Bladder microvascular endothelial cell (primary cell): ENCODE measurements at places on chromosomes 2 and 18. TPM values are rescaled to one million over a fixed set of nuclear protein-coding genes. Genes with fewer than 3 reads are reported as not detected.

The HRH4 gene
- not detected in 2 replicates for total RNA-seq

The EPHA4 gene
- 10.4 and 12.8 TPM in 2 replicates for total RNA-seq

The HOXD11 gene
- not detected in 2 replicates for total RNA-seq

The TUBB8B gene
- not detected in 2 replicates for total RNA-seq

The ABHD1 gene
- 0.06 TPM in 1 of 2 replicates, not detected in the other for total RNA-seq

The GFPT1 gene
- total RNA-seq: 14.9 and 32.3 TPM in 2 replicates

The SLC35F5 gene
- 92.4 and 127 TPM in 2 replicates for total RNA-seq

The SPATA3 gene
- total RNA-seq: not detected in 2 replicates

The SUPT7L gene
- total RNA-seq: 9.9 and 20.3 TPM in 2 replicates

The LRRC30 gene
- not detected in 2 replicates for total RNA-seq

The TMEM169 gene
- under 0.01 and 0.50 TPM in 2 replicates for total RNA-seq

The RDH14 gene
- total RNA-seq: 12.0 and 24.9 TPM in 2 replicates

The ATP6V1C2 gene
- total RNA-seq: 0.19 and 0.32 TPM in 2 replicates

The MAPK4 gene
- not detected in 2 replicates for total RNA-seq

The FHL2 gene
- 27.4 and 62.9 TPM in 2 replicates for total RNA-seq

The RFX8 gene
- 0.49 and 0.50 TPM in 2 replicates for total RNA-seq

The MC2R gene
- not detected in 2 replicates for total RNA-seq

The TTL gene
- total RNA-seq: 14.9 and 22.3 TPM in 2 replicates

The GCG gene
- total RNA-seq: not detected in 2 replicates

The ALK gene
- not detected in 2 replicates for total RNA-seq

The UGT1A5 gene
- total RNA-seq: not detected in 2 replicates

The CLHC1 gene
- total RNA-seq: 2.4 and 7.7 TPM in 2 replicates

The GPAT2 gene
- 11.3 and 13.9 TPM in 2 replicates for total RNA-seq

The CENPA gene
- 6.7 and 13.9 TPM in 2 replicates for total RNA-seq

The ECEL1 gene
- total RNA-seq: not detected in 2 replicates

The MATN3 gene
- 1.0 and 1.9 TPM in 2 replicates for total RNA-seq

The DSG4 gene
- total RNA-seq: not detected in 2 replicates

The LRATD1 gene
- 2.1 and 2.7 TPM in 2 replicates for total RNA-seq

The CYTIP gene
- total RNA-seq: not detected in 2 replicates

The CNTNAP5 gene
- under 0.01 TPM in 1 of 2 replicates, not detected in the other for total RNA-seq

The GAL3ST2 gene
- total RNA-seq: not detected in 2 replicates

The FOXD4L1 gene
- under 0.01 and 0.06 TPM in 2 replicates for total RNA-seq

The VIT gene
- not detected in 2 replicates for total RNA-seq

The CHRND gene
- not detected in 2 replicates for total RNA-seq

The TUBA3E gene
- not detected in 2 replicates for total RNA-seq

The CRACDL gene
- total RNA-seq: 2.9 and 6.5 TPM in 2 replicates

The GPD2 gene
- total RNA-seq: 49.2 and 58.7 TPM in 2 replicates
